ENCODE measurements at places on chromosomes 6 and 20.

DNA sequence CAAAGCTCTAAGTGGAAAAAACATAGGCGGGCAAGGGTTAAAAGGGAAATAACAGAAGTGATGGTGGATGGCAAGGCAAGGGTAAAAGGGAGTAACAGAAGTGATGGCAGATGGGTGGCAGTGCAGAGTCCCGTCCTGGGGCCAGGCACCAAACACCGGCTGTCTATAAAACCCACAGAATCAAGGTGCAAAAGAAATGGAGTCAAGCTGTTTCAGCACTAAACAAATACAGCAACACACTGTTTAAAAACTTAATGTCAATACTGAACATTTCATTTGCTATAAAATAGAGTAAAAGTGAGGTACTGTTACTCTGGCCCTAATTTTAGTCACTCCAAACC, 87.6 kb downstream of the MAN1A1 start:
- DNase-seq = no peak

DNA sequence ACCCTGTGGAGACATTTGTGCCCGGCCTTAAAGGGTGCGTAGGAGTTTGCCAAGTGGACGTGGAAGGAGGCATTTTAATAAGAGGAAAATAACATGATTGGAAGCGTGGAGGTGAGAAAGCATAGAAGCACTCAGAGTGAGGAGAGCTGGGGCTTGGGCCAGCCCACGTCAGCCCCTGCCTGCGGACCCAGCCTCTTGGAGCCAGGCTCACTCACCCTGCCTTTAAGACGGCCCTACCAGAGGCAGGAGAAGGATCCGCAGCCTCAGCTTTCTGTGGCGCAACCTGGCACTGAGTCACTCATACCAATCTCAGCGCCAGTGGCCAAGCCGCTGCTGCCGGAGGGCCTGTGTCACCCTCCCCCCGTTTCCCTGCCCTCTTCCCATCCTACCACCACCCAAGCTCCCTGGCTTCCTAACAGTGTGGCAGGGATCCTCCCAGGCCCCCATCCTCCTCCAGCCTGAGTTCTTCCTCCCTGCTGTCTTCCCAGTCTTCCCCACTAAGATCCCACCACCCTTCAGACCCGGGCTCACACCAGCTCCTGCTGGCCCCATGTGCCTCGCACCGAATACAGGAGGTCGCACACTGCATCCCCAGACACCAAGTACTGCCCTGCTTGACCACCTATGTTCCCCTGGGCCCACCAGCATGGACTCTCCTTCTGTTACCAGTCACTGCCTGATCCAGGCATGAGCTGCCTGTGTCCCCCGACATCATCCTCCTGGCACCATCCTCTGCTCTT, 285.2 kb downstream of the UST start:
- no peak for DNase-seq

- DNase-seq = peak; percentile 43
Measured at GRCh38 chr6:583635-584034, 73.3 kb downstream of the HUS1B start.

DNA sequence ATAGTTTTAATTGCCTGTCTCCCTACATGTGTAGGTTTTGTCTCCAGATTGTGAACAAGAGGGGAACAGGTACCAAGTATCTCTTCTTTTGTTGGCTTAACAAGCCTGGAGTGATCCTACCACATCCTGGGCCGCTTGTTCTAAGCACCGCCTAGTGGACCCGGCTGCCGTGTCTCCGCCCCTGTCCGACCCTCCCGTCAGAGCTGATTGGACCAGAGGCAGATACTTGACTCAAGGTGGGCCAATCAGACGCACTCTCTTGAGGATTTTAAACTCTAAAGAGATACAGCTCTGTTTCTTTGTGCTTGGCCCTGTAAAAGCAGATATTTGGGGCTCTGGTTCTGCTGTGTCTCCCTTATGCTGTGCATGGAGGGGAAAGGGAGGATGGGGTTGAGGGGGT, 68.2 kb downstream of the PRDM1 start:
- DNase-seq = no peak

- DNase-seq = no peak
Measured at GRCh38 chr20:54497931-54498718, 22.7 kb downstream of the DOK5 start.

- no peak for DNase-seq
Measured at GRCh38 chr6:31194061-31194834, 23.8 kb upstream of the POU5F1 start.

GRCh38 chr20:49851991-49852390, 39.4 kb downstream of the SLC9A8 start:
- peak; percentile 46 for DNase-seq

DNA sequence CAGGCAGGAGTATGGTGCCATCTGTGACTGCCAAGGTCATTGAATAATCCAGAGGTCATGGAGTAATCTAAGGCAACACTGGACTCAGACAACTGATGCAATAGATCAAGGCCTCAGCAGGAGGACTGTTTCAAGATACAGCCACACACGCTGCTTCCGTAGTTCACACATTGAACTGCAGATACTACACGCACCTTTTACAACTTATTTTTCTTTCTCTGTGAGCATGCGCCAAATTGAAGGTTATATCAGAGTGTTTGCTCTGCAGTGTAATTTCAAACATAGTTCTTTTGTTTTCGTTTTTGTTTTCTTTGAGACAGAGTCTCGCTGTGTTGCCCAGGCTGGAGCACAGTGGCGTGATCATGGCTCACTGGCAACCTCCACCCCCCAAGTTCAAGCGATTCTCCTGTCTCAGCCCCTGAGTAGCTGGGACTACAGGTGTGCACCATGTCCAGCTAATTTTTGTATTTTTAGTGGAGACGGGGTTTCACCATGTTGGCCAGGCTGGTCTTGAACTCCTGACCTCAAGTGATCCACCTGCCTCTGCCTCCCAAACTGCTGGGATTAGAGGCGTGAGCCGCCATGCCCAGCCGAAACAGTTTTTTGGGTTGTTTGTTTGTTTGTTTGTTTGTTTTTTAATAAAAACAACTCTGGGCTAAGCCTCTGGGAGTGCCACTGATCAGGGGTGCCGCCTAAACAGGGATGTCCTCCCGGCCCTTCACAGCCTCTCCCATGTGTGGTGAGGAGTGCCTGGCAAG, 96.6 kb upstream of the NAA20 start:
- DNase-seq = no peak

- no peak for DNase-seq
Measured at GRCh38 chr20:1435337-1435699, 31.3 kb downstream of the NSFL1C start.

GRCh38 chr6:41449399-41450245, 96.6 kb upstream of the FOXP4 start:
- DNase-seq = peak; percentile 61

DNA sequence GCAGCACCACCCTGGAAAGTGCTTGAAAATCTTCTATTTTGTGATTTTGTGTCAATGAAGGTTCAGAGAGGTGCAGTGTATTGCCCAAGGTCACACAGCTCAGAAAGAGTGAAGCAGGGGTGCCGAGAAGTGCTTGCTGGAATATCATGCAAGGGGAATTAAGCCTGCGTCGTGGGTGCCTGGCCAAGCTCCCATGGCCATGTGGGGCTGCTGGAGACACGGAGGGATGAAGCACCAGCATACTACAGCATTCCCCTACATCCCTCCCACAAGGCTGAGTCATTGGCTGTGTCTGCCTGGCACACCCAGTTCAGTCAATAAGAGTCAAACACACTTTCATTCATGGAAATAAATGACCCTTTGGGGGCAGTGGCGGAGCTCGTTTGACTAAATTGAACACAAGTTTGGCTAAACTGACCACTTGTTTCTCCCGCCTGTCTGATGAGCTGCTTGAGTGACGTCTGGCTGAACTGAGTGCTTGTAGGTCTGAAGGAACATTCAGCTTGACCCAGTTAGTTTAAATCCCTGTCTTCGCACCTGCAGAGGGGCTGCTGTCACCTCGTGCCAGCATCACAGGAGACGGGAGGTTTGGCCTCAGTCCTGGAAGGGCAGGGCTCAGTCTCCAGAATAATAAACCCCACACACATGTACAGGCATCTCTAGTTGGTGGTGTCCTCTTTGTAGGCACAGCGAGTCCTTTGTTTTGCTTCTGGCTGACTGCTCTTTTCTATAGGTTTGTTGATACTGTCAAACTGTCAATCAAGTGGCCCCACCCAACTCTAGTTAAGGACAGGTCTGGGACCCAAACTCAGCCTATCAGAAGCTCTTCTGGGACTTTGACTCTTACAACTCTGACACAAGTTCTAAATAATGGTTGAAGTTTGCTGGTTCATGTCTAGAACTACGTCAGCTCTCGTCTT, 8.4 kb upstream of the TGM2 start:
- DNase-seq = peak; percentile 55

DNA sequence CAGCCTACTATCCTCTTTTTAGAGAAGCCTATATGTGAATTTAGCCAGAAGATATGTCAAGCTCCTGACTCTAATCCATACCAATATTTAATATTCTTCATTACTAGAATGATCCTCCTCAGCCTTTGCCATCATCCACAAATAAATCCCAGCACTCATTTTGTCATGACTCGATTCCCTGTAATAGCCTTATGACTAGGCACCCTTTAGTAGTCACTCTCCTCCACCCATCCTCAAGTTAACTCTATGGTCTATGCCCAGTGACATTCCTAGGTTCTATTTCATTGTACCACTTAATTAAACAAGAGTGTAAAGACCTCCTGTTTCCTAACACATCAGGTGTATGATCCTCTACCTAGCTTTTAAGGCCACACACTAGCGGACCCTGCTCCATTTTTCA, 450.4 kb upstream of the CITED2 start:
- no peak for DNase-seq

GRCh38 chr6:163900570-163900969, 486.1 kb downstream of the QKI start:
- DNase-seq = no peak

GRCh38 chr6:13300643-13301590, 27.4 kb downstream of the TBC1D7 start:
- no peak for DNase-seq

GRCh38 chr20:39960522-39961428, 728.3 kb downstream of the MAFB start:
- DNase-seq = peak; percentile 40

DNA sequence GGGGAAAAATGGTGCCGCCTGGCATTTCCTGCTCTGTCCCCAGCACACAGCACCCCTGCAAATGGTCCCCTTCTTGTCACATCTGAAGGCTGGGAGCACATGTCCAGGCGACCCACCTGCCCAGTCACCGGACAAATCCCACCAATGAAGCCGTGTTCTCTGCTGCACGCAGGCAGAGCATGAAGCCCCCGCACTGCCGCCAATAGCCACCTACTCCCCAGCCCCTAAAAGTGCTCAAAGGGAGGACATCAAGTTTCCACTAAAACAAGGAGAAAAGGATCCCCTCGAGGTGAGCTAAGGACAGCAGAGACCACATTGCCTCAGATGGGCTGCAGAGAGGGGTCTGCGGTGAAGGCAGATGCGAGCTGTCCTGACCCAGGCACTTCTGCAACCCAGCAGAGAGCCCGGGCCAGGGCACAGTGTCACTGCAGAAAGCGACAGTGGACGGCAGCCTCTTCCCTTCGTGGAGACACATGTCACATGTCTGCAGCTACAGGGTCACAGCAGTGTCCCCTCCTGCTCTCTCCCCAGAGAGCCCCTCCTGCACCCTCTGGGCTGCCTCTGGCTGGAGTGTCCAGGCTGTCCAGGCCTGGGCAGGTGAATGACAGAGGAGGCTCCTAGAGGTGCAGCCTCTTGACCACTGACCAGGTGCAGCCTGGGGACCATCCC, 221.5 kb downstream of the PREX1 start:
- DNase-seq = no peak

GRCh38 chr20:59182401-59183044, 18.9 kb downstream of the ZNF831 start:
- no peak for DNase-seq

DNA sequence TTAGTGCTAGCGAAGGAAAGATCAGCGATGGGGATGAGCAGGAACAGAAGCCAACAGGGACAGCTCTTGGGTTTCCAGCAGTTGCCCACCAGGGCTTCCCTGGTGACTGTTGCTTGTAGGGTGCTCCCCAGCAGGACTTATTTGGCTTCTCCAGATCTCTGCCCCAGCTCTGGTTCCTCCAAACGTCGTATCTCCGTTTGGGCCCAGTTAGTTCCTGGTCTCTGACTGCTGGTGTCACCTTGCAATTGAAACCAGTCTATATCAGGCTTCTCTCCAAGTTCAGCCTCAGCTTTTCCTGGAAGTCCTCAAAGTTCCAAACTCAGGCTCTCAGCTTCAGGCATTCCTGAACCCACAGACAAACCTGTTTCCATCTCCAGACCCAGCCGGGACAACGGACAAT, 70.8 kb upstream of the NXT1 start:
- no peak for DNase-seq

DNA sequence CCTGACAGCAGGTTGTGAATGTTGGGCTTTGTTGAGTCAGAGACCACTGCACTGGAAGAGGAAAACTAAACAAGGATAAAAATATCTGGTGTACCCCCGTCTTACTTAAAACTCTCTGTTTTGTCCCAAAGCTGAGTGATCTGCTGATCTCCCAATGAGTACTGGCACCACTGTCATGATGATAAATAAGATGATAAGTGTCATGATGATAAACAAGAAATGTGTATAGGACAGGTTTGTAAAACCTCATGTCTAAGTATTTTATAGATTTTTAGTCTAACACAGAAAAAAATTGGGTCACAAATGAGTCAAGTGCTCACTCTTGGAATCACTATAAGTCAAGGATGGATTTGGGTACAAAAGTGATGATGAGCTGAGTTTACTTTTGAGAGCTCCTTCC, 8.5 kb upstream of the SIM1 start:
- DNase-seq = no peak

DNA sequence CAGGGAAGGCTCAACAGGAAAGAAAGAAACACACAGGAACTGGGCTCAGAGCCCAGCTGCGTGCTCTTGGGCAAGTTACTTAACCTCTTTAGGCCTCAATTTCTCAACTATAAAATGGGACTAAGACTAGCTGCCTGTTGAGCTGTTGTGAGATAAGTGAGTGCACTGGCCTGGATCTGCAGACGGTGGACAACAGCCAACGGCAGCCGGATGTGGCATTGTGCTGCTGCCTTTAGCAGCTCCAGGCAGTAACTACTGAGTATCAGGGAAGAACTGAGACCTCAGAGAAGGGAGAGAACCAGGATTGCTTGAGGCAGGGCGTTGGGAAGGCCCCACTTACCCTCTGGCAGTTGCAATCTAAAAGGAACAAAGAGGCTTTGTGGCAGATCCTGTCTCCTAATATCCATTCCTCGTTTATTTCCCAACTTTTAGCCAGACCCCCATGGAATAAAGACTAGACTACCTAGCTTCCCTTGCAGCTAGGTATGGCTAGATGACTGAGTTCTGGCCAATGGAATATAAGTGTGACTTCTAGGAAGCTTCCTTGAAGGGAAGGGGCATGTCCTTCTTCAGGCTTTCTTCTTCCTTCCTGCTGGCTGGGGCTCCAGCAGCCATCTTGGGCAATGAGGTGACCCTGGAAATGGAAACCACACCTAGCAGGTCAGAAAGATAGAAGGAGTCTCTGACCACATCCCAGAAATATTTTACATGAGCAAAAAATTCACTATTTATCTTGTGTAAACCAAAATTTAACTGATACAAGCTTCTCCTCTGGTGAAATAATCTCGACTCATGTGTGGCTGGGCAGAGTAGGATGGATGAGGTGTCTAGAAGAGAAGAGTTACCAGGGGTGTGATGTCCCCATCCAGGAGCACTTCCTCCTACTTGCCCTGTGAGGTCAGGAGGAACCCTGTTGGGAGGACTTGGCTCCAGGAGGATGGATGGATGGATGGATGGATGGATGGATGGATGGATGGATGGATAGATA, 67.6 kb downstream of the MRPL14 start:
- peak; percentile 79 for DNase-seq

GRCh38 chr6:21423106-21423854, 170.3 kb upstream of the SOX4 start:
- DNase-seq = no peak

- DNase-seq = no peak
Measured at GRCh38 chr6:142820338-142821051, 124.5 kb downstream of the HIVEP2 start.
